ENCODE measurements at places on chromosomes 2 and 18.

DNA sequence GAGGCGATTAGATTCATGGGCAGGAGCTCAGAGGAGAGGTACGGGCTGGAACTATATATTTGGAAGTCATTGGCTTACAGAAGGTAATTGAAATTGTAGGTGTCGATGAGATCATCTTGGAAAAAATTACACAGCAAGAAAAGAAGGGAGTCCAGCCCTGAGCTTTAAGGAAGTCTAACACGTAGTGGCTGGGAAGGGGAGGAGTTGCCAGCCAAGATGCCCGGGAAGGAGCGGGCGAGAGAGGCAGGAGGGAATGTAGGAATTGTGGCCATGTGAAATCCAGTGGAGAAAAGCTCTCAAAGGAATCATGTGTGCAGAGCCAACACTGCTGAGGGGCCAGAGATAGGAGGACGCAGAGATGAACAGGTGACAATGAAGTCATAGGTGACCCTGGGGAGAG is 25.6 kb upstream of the SCYGR1 start:
- peaks cover 17% of the 10 kb centered on the region for H3K4me1 ChIP-seq
- DNase-seq, result no peak
- H3K36me3 ChIP-seq, result no peaks in the 10 kb centered on the region

- no peak for DNase-seq
- H3K27me3 ChIP-seq, result peaks cover 2% of the 10 kb centered on the region
- H3K4me1 ChIP-seq, result no peaks in the 10 kb centered on the region
- no peak overlapping the region for H3K27ac ChIP-seq
- no peak overlapping the region for H3K4me3 ChIP-seq
Measured at GRCh38 chr2:8334866-8335325, 347.0 kb upstream of the ID2 start.

- no peak for DNase-seq
- H3K4me1 ChIP-seq, result peaks cover 15% of the 10 kb centered on the region
- no peak overlapping the region for H3K27ac ChIP-seq
- peaks cover 4% of the 10 kb centered on the region for H3K27me3 ChIP-seq
Measured at GRCh38 chr2:57549642-57550102, 496.9 kb upstream of the VRK2 start.

GRCh38 chr18:74248595-74248994 is 43.2 kb downstream of the CYB5A start:
- peaks cover 11% of the 10 kb centered on the region for H3K36me3 ChIP-seq
- peaks cover 3% of the 10 kb centered on the region for H3K4me1 ChIP-seq
- H3K27me3 ChIP-seq, result peaks cover 4% of the 10 kb centered on the region
- no peak overlapping the region for H3K4me3 ChIP-seq
- H3K27ac ChIP-seq, result no peak overlapping the region

GRCh38 chr2:84807063-84807485 is 73.8 kb downstream of the TRABD2A start:
- no peak for DNase-seq
- no peak overlapping the region for H3K27ac ChIP-seq
- H3K27me3 ChIP-seq, result peaks cover 5% of the 10 kb centered on the region
- H3K36me3 ChIP-seq, result no peaks in the 10 kb centered on the region

DNA sequence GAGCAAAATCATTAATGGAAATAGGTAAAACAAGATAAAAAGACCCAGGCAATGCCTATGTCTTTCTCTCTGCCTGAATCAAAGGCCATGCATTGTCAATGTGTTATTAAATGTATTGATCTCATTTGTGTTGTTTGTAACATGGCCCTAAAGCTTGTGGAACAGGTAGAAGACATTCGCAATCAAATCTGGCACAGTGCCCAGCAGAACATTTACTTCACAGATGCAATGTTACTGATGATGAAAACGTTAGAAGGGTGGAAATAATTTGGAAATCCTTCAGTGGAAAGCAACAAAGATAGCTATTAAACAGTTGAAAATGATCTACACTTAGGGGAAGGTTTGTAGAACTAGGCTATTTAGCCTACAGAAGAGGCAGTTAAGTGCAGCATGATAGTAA is 368.2 kb downstream of the EPHA4 start:
- DNase-seq, result no peak
- no peaks in the 10 kb centered on the region for H3K36me3 ChIP-seq
- no peaks in the 10 kb centered on the region for H3K27me3 ChIP-seq
- H3K27ac ChIP-seq, result no peak overlapping the region

GRCh38 chr18:23627321-23627720 is 35.4 kb downstream of the ANKRD29 start:
- H3K36me3 ChIP-seq, result no peaks in the 10 kb centered on the region
- H3K27me3 ChIP-seq, result no peaks in the 10 kb centered on the region
- H3K4me3 ChIP-seq, result no peak overlapping the region

GRCh38 chr2:237964194-237964577 is 2.6 kb upstream of the UBE2F start:
- DNase-seq, result no peak
- H3K36me3 ChIP-seq, result no peaks in the 10 kb centered on the region
- peaks cover 16% of the 10 kb centered on the region for H3K4me1 ChIP-seq
- H3K4me3 ChIP-seq, result no peak overlapping the region

DNA sequence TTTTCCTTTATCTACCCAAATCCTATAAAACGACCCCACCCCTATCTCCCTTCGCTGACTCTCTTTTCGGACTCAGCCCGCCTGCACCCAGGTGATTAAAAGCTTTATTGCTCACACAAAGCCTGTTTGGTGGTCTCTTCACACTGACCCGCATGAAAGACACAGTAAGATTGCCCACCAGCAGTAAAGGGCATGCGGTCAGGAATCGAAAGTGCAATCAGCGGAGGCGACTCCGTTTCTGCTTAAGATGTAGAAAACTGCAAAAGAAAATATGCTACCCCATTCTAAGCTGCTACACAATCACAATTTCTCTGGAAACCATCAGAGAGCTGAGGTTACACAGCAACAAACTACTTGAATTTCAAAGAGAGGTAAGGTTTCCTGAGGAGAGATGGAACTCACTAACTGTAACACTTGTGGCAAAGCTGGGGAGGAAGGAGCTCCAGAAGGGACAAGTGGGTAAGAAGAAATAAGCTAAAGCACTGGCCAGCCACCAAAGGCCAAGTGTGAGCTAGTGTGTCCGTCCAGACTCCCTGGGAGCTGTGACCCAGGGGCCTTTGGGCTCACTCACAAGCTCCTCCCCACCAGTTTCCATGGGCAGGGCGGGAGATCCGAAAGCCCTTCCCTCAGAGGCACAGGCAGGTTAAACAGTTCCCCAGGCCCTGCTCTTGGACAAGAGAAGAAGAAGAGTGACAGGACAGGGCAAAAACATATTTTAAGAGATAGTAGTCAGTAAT is 72.8 kb upstream of the TGFA start:
- no peaks in the 10 kb centered on the region for H3K36me3 ChIP-seq
- no peak overlapping the region for H3K27ac ChIP-seq
- DNase-seq, result no peak

DNA sequence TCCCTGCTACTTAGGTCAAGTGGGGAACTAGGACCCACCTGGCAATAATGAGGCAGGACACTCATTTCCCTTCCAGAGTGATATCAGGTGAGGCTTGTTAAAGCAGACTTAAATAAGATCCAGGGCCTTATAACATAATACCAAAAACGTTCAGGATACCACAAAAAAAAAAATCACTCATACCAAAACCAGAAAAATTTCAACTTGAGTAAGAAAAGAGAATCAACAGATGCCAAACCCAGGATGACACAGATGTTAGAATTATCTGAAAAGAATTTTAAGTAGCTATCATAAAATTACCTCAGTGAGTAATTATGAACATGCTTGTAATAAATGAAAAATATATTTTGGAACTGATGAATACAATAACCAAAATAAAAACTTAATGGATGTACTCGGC is 255.6 kb upstream of the OSR1 start:
- no peaks in the 10 kb centered on the region for H3K4me1 ChIP-seq
- H3K27ac ChIP-seq, result no peak overlapping the region
- peaks cover 7% of the 10 kb centered on the region for H3K27me3 ChIP-seq
- peaks cover 2% of the 10 kb centered on the region for H3K36me3 ChIP-seq

GRCh38 chr2:197010200-197011020 is 83.9 kb upstream of the PGAP1 start:
- H3K4me1 ChIP-seq, result peaks cover 3% of the 10 kb centered on the region
- peak overlapping the region; percentile 61 for H3K27ac ChIP-seq
- no peak for DNase-seq
- no peak overlapping the region for H3K4me3 ChIP-seq
- H3K36me3 ChIP-seq, result peaks cover 39% of the 10 kb centered on the region
- H3K27me3 ChIP-seq, result no peaks in the 10 kb centered on the region

- no peaks in the 10 kb centered on the region for H3K27me3 ChIP-seq
- no peak overlapping the region for H3K4me3 ChIP-seq
- no peaks in the 10 kb centered on the region for H3K36me3 ChIP-seq
- no peaks in the 10 kb centered on the region for H3K4me1 ChIP-seq
- no peak overlapping the region for H3K27ac ChIP-seq
- no peak for DNase-seq
Measured at GRCh38 chr2:54482715-54483114, 26.6 kb downstream of the SPTBN1 start.

- H3K27me3 ChIP-seq, result no peaks in the 10 kb centered on the region
- no peak for DNase-seq
- no peak overlapping the region for H3K4me3 ChIP-seq
- no peaks in the 10 kb centered on the region for H3K36me3 ChIP-seq
- no peak overlapping the region for H3K27ac ChIP-seq
- H3K4me1 ChIP-seq, result peaks cover 2% of the 10 kb centered on the region
Measured at GRCh38 chr18:58584200-58585127, 44.4 kb downstream of the ALPK2 start.

DNA sequence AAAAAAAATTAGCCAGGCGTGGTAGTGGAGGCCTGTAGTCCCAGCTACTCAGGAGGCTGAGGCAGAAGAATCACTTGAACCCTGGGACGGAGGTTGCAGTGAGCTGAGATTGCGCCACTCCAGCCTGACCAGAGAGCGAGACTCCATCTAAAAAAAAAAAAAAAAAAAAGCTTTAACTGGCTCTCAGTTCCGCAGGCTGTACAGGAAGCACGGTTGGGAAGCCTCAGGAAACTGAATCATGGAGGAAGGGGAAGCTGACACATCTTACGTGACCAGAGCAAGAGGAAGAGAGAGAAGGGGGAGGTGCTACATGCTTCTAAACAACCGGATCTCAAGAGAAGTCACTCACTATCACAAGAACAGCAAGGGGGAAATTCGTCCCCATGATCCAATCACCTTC is 505.6 kb upstream of the SLC8A1 start:
- H3K36me3 ChIP-seq, result no peaks in the 10 kb centered on the region
- no peak overlapping the region for H3K27ac ChIP-seq
- H3K4me3 ChIP-seq, result no peak overlapping the region
- no peaks in the 10 kb centered on the region for H3K4me1 ChIP-seq
- no peak for DNase-seq

- H3K36me3 ChIP-seq, result no peaks in the 10 kb centered on the region
- DNase-seq, result no peak
- H3K27ac ChIP-seq, result no peak overlapping the region
- H3K27me3 ChIP-seq, result peaks cover 7% of the 10 kb centered on the region
- no peaks in the 10 kb centered on the region for H3K4me1 ChIP-seq
Measured at GRCh38 chr18:48116873-48117630, 186.6 kb upstream of the SMAD2 start.

DNA sequence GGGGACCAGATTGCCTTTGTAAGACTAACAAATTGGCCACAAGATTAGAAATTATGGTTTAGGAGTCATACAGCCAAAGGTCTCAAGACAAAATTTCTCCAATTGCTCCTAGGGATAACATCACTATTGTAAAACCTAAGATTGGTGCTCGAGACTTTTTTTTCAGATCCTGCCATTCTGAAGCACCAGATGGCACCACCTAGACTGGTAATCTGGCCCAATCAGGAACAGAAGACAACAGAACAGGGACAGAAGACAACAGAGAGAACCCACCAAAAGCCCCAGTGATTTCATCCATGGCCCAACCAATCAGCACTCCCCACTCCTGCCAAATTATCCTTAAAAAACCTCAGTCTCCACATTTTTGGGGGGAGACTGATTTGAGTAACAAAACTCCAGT is 66.8 kb downstream of the LINC00305 start:
- no peaks in the 10 kb centered on the region for H3K36me3 ChIP-seq
- no peaks in the 10 kb centered on the region for H3K4me1 ChIP-seq
- no peak overlapping the region for H3K4me3 ChIP-seq
- DNase-seq, result no peak
- H3K27ac ChIP-seq, result no peak overlapping the region
- peaks cover 2% of the 10 kb centered on the region for H3K27me3 ChIP-seq

GRCh38 chr2:133523406-133523805 is 44.9 kb downstream of the NCKAP5 start:
- H3K27me3 ChIP-seq, result peaks cover 5% of the 10 kb centered on the region
- no peaks in the 10 kb centered on the region for H3K36me3 ChIP-seq
- H3K4me3 ChIP-seq, result no peak overlapping the region
- no peaks in the 10 kb centered on the region for H3K4me1 ChIP-seq
- H3K27ac ChIP-seq, result no peak overlapping the region

DNA sequence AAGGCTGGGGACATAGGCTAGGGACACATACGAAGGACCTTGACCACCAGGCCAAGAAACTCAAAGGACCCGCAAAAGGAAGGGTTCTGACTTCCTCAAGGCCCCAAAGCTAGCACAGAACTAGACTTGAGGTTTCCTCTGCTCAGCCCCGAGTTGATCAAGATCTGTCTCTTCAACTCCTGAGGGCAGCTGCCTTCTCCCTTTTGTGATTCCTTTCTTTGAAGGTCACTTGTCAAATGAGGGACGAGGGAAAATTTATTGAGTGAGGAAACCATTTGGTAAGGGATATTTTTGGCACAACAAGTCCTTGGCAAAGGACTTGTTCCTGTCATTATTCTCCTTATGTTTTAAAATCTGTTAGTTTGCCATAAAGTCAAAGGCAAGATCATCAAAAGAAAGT is 12.3 kb upstream of the ROCK2 start:
- no peak for DNase-seq
- no peaks in the 10 kb centered on the region for H3K4me1 ChIP-seq
- H3K27ac ChIP-seq, result no peak overlapping the region

GRCh38 chr2:152678808-152679207 is 38.5 kb downstream of the PRPF40A start:
- peaks cover 3% of the 10 kb centered on the region for H3K4me1 ChIP-seq
- H3K36me3 ChIP-seq, result peaks cover 15% of the 10 kb centered on the region
- no peak overlapping the region for H3K4me3 ChIP-seq
- no peak overlapping the region for H3K27ac ChIP-seq
- DNase-seq, result no peak

- H3K4me3 ChIP-seq, result no peak overlapping the region
- DNase-seq, result no peak
- H3K27ac ChIP-seq, result no peak overlapping the region
- no peaks in the 10 kb centered on the region for H3K36me3 ChIP-seq
- no peaks in the 10 kb centered on the region for H3K4me1 ChIP-seq
Measured at GRCh38 chr18:55003695-55004094, 44.4 kb upstream of the CCDC68 start.

DNA sequence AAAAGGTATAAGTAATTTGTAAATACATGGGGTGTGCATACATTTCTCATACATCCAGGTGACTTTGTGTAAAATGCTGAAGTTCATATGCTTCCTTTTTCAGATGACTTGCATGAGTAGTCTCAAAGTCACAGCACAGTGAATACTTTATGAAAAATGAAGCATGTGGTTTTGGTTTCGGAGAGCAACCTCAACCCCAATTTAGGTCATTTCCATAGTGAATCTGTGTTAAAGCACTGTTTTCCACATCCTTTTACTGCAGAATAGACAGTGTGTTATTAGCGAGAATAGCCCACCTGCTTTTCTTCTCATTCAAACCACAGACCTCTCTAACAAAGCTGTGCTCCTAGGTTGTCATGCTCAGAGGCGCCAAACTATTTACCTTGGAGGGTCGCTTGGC is 204.4 kb upstream of the RASGRP3 start:
- H3K4me1 ChIP-seq, result peaks cover 5% of the 10 kb centered on the region
- no peak overlapping the region for H3K27ac ChIP-seq
- peaks cover 14% of the 10 kb centered on the region for H3K27me3 ChIP-seq
- no peak for DNase-seq

All from memory B cell (primary cell).